Natural killer cell treated with Interleukin-12 subunit alpha and Interleukin-12 subunit beta and Interleukin-15 and Interleukin-18, amount 100 ng/mL, for 72 hours (primary cell): ENCODE measurements at places on chromosomes 3 and 15.
A peak's percentile ranks its signal among the peaks of the same experiment; 100 is the strongest.

GRCh38 chr3:139281096-139281495 is 62.7 kb upstream of the MRPS22 start:
- no peak for DNase-seq

- no peak for DNase-seq
Observed at GRCh38 chr3:72559385-72559784, 288.9 kb downstream of the SHQ1 start.

DNA sequence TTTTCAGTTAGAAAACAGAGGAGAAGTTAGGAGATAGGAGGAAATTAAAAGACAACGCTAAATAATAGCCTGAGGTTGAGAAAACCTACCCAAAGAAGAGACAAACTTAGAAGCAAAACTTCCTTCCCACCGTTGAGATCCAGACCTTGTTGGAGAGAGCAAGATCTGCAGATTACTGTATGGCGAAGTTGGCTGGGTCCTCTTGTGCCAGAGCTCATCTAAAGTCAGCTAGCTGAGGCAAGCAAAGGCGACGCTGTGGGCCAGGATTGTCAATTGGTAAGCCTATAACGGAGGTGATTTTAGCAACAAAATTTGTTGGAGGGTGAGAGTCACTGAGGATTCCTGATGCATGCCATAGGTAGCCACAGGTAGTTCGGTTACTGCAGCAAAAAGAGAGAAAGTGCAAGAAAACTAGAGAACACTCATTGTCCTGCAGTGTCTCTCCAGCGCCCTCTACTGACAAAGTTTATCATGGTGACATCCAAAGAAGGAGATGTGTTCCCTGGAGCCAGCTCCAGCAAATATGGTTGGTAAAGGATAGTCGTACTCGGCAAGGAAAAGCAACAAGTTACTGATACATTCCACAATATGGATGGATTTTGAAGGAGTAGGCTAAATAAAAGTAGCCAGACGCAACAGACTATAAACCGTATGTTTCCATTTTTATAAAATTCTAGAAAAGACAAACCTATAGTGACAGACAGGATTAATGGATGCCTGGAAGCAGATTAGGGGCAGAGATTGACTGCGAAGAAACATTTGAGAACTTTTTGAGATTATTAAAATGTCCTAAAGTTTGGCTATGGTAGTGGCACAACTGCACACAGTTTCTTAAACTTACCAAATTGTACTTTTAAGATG is 9.8 kb upstream of the OR5K4 start:
- DNase-seq = no peak

GRCh38 chr15:67458331-67459029 is 62.5 kb upstream of the C15orf61 start:
- DNase-seq = no peak

- no peak for DNase-seq
Observed at GRCh38 chr3:72048873-72049272, 263.9 kb upstream of the PROK2 start.

GRCh38 chr15:85839643-85840042 is 44.9 kb upstream of the KLHL25 start:
- DNase-seq = no peak

DNA sequence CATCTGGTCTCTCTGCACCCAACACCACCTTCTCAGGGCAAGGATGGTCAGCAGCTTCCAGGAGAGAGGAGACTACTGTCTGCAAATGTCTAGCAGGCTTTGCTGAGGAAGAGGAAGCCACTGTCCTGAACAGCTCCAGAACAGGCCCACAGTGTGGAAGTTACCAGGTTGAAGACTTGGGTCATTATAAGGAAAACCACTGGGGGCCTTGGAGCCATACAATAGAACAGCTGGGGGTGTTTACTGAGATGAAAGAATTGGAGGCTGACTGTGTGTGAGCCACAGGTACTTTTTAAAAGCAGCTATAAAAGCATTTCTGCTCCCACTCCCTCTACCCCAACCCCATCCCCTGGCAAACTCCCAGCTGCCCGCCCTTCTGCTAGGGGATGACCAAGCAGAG is 24.2 kb downstream of the SRGAP3 start:
- no peak for DNase-seq

DNA sequence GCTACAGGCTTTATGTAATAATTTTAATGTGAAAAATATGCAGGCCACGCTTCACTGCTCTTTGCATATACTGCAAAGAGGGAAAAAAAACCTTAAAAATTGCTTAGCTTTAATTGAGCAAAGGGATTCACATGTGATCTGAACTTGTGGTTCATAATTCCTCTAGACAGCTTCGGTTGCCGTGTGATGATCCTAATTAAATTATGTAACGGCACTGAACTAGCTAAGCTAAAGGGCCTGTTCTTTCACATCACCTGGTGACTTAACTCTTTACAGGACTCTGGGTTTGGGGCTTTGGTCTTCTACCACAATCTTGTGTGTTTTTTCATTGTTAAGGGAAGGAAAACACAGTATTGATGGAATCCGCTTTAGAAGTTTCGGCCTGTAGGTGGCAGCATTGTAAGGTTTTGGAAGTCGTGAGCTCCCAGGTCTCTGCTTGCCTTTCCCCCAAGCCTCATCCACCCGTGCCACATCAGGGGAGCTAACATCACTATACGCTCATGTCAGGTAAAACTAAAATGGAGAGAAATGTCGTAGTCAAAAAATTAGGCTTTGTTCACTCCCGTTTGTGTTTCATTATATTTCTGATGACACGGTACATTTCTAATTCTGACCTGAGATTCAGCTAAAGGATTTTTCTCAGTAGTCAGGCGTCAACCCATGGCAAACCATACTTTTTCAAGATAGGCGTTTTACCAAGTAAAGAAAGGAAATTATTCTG is 205.6 kb upstream of the DPH6 start:
- DNase-seq = peak; percentile 60

- DNase-seq = no peak
Observed at GRCh38 chr15:68797599-68798345, 22.9 kb downstream of the ANP32A start.

- no peak for DNase-seq
Observed at GRCh38 chr3:25784971-25785370, 1.7 kb upstream of the NGLY1 start.

DNA sequence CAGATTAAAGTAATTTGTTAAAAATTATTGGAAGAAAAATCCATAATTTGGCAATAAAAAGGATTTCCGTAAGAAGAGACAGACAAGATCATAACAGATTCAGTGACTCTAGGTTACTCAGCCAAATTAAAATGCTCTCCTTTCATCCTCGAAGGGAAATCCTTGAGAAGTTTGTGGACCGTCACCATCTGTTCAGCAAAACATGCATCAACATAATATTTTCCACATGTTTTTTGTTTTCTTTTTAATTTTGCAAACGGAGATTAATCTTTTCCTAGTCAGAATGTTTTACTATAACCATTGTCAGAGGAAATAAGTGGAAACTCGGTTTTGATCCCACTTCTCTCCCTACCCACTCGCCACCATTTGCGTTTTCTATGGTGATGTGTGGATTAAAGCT is 128.3 kb downstream of the TMCO5A start:
- DNase-seq = no peak

GRCh38 chr3:9837701-9838582 is 5.9 kb downstream of the RPUSD3 start:
- peak; percentile 22 for DNase-seq
